ENCODE measurements at places on chromosomes 4 and X.

DNA sequence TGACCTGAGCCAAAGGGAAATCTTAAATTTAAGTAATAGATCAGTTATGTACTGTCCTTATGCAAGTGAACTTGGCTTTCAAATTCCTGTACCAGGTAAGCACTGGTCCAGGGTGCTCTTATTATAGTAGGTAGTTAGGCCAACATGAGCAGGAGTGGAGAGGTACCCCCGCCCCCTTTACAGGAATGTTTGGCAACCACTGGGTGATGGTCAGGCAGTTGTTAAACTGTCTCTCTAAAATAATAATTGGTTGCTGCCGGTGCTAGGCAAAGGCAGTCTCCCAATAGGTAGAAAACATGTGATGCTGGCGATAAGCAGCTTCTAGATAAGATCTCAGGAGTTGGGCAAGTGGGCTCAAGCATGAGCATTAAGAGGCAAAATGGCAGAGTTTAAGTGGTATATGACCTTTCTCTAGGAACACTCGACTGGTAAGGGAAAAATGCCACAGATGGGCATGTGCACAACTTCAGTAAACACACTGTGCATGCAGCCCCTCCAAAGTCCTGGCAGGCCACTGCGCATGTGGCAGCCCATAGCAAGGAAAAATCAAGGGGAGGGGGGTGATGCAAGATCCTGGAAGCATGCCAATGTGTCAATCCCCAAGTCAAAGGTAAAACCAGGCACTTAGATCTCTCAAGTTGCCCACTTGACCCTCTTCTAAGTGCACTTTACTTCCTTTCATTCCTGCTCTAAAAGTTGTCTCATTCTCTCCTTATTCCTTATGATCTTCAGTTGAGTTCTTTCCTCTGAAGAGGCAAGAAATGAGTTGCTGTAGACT, 1239.7 kb downstream of the C4orf33 start:
- no peak for DNase-seq

GRCh38 chr4:1417522-1418390, 11.5 kb upstream of the NKX1-1 start:
- no peak for DNase-seq

- no peak for DNase-seq
Measured at GRCh38 chr4:114281164-114281960, 301.9 kb upstream of the ARSJ start.

DNA sequence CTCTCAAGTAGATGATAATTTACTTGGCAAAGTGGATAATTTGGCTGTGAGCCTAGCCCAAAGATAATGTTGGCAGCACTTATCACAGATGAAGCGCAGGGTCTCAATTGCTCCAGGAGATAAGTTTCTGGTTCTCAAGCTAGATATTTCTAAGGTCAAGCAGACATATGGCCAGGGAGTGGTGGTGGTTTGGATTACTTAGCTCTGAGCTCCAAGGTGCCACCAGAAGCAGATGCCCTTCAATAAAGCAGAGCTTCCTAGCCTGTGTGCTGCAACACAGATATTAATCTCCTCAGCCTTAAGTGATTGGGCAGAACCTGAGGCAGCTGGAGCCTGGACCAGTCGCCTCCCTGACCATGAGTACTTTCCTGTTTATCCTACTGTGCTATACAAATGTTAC, 79.2 kb upstream of the NALF2 start:
- no peak for DNase-seq

DNA sequence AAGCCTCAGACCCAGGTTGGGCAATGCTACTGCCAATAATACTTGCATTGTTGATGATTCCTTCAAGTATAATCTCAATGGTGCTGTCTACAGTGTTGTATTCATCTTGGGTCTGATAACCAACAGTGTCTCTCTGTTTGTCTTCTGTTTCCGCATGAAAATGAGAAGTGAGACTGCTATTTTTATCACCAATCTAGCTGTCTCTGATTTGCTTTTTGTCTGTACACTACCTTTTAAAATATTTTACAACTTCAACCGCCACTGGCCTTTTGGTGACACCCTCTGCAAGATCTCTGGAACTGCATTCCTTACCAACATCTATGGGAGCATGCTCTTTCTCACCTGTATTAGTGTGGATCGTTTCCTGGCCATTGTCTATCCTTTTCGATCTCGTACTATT, 7.4 kb downstream of the LPAR4 start:
- peak; percentile 40 for DNase-seq

- no peak for DNase-seq
Measured at GRCh38 chrX:42954880-42955279, 176.9 kb upstream of the PPP1R2C start.

DNA sequence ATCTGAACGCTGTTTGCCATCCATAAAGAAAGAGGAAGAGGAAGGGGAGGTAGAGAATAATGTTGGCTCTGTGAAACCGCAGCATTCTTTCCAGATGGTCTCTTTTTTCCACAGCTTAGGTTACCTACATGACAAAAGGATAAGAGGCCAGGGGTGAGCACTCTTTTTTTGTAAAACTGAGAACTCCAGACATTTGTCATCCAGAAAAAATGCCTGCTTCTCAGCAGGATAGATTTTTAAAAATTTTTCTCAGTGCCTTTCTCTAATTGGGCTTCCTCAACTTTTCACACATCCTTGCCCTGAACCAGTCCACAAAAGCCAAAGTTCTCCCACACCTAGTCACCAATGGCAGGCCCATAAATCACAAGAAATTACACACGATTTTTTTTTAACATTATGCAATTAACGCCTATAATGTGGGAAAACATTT, 158.1 kb upstream of the TENM3 start:
- DNase-seq = no peak

GRCh38 chr4:72761368-72762038, 192.5 kb upstream of the ADAMTS3 start:
- no peak for DNase-seq

GRCh38 chr4:52968691-52969090, 106.6 kb downstream of the RASL11B start:
- DNase-seq = no peak

DNA sequence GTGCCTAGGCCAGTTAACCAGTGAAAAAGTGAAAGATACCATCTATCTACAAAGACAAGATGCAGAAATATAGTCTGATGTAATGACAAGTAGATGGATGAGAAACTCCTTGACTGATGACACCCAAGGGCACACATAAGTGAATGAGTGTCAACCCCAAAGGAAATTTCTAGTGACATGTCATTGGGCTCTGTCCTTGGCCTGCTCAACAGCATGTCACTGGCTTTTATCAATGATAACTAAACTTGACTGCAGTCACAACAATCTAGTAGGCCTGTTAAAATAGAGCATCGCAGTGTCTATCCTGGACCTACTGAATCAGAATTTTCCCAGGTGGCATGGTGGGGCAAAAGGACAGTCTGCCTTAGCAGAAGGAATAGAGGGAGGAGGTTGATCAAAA, 155.8 kb downstream of the TSPAN5 start:
- no peak for DNase-seq

GRCh38 chrX:72001906-72002305, 91.3 kb downstream of the NHSL2 start:
- no peak for DNase-seq

GRCh38 chr4:68909385-68909784, 42.2 kb downstream of the UGT2A3 start:
- DNase-seq = no peak

GRCh38 chr4:16691450-16691849, 207.0 kb downstream of the LDB2 start:
- no peak for DNase-seq

- DNase-seq = no peak
Measured at GRCh38 chrX:72051589-72051988, 80.1 kb downstream of the RTL5 start.

- no peak for DNase-seq
Measured at GRCh38 chrX:10231461-10231860, 74.7 kb downstream of the CLCN4 start.

DNA sequence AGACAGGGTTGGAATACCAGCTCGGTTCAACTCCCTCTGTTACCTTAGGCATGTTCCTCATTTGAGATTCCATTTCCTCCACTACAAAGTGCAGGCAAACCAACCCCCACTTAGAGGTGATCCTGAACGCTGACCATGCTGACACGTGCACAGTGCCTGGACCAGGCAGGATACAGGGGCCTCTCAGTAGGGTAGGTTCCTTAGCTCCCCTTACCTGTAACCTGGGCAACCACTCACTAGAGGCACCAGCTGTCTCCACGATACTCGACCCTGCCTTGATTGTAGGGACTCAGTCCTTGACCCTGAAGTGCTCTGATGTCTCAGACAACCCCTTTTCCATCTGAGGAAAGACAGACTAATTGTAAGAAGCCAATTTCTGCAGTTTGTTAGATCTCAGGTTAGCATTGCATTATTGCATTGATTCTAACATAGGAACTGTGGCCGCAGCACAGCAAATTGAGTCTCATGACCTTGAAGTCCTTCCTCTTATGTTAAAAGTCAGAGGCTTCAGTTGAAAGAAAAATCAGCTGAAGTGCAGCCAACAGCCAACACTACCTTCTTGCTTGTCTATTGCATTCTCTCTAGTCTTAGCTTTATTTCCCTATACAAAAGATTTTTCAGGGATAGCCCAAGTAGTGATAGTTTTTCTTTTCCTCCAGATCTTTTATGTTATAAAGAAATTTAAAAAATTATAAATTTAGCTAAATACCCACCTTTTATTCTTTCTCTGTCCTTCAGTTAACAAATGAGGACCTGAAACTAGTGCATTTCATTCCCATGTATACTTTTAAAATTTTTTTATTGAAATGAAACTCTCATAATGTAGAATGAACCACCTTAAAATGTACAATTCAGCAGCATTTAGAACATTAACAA, 11.2 kb upstream of the C1QTNF7 start:
- DNase-seq = peak; percentile 39

DNA sequence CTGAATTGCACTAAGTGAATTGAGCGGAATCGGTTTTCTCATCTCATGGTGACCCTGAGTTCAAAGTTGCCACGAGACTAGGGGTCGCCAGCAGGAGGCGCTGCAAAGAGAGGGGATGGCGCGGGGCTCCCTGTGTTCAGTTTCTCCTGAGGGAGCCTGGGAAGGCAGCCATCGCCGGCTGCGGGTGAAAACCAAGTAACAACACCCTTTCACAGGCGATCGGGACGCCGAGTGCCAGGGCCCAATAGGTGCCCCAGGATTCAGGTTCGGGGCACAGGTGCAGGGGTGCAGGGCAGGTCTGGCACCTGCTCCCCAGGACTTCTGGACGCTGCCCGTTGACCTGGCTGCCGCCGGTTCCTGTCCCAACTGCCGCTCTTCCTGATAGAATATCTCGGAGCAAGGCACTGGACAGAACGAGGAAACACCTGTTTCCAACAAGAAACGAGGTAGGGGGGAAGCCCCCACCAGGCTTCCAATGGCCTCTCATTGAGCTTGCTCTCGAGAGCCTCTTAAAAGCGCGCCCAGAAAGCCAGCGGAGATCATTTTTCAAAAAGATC, 1.1 kb upstream of the FGF16 start:
- no peak for DNase-seq

DNA sequence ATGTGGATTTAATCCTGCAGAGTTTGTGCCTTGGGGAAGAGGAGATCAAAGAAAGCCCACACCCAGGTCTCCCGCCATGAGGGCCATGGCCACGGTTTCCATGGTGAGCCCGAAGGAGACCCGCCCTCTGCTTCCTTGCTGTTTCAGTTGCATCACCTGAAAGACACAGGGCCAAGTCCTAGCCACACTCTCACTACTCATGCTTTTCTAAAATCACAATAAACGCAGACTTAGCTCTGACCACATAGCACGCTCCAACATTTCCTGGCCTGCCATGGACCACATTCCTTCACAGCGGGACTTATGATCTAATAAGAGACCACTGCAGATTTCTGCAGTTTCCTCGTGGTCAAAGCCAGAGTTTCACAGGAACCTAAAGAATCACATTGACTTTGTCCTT, 426.0 kb upstream of the NR3C2 start:
- DNase-seq = no peak

GRCh38 chrX:36434522-36434921, 515.0 kb downstream of the CFAP47 start:
- DNase-seq = no peak

GRCh38 chrX:68443155-68443868, 10.0 kb upstream of the OPHN1 start:
- DNase-seq = no peak

- no peak for DNase-seq
Measured at GRCh38 chr4:43512253-43512652, 619.7 kb downstream of the GRXCR1 start.

DNA sequence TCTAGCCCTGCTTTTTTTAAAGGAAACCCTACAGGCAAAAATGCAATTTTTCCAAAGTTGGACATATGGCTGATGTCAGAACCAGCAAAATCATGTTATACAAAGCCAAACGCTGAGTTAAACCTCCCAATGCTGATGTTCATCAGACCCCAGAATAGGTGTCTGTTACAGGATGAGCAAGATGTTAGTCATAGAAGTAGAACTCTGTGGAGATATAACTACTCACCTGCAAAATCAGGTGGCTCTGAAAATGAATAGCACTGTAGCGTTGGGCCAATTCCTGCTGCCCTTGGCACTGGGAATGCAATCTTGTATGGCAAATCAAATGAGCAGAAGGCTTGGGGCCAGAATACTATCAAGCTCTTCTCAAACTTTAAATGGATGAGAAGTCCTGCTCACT, 634.1 kb downstream of the RPA4 start:
- no peak for DNase-seq

DNA sequence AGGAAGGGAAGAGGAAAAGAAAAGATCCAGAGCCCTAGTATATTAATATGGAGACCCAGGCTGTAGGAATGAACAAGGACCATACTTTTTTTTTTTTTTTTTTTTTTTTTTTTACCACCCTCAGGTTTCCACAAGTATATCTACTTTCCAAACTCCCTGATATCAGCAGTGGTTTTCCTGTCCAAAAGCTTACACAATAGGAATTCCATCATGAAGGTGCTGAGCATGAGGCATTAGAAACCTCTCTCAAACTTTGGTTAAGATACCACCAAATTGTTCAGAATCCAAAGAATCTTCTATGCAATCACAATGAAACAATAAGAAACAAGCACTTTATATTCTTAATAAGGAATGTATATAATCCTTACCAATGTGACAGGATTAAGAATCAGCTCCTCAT, 26.5 kb downstream of the RPS6KA3 start:
- no peak for DNase-seq

DNA sequence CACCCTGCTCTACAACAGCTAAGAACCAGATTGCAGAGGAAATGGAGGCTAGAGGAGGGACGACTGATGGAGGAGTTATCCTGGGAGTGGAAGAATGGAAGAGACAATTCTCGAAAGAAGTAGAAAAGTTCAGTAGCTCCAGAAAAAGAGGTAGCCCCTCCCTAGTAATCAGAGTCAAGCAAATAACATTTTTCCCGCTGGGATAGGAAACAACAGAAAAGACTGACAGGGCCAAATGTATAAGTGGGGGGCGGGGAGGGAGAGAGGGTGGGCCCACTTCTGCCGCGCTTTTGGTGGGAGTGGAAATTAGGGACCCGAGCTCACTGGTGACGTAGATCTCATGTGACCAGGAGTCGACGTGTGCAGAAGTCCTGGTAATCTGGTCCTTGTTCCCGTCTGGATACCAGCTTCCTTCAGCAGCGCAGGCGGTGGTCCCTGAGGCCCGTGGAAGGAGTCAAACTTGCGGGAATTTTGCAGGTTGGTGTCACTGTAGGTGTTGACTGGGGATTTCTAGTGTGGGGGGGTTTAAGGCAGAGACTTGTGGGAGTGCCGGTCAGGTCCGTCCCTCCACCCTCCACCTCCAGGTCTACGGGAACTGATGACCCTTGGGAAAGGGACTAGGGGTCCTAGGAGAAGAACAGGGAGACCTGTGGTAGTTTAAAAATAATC, at the start of gene TCEAL9:
TSS of gene TCEAL9 (plus strand) at position 377 of the 669 bp plus-strand sequence. CDS start 1,179 bp downstream, outside the sequence.
- no peak for DNase-seq

Data from naive B cell (primary cell).